ENCODE measurements at places on chromosomes 13 and 19. TPM values are rescaled to one million over a fixed set of nuclear protein-coding genes. Genes with fewer than 3 reads are reported as not detected.

- no peak for DNase-seq
Measured at GRCh38 chr13:85808811-85809210, 9.6 kb upstream of the SLITRK6 start.

- DNase-seq = no peak
Measured at GRCh38 chr13:113915012-113915763, 51.3 kb upstream of the GAS6 start.

DNA sequence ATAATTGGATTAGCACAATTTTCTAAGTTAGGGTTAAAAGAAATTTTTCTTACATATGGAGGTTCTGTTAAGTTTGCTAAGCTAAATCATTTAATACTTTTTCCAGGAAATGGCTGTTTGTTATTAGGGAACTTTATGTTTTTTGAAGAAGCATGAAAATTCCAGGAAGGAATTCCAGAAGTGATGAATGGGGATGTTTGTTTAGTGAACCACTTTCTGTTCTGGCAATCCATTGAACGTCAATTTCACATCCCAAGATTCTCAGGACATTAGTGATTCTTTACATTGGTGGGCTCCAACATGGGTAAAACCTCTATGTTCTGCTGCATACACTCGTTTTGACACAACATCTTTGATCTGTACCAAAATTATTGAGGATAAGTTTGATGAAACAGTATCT lies 534.4 kb downstream of the IRS2 start:
- no peak for DNase-seq

DNA sequence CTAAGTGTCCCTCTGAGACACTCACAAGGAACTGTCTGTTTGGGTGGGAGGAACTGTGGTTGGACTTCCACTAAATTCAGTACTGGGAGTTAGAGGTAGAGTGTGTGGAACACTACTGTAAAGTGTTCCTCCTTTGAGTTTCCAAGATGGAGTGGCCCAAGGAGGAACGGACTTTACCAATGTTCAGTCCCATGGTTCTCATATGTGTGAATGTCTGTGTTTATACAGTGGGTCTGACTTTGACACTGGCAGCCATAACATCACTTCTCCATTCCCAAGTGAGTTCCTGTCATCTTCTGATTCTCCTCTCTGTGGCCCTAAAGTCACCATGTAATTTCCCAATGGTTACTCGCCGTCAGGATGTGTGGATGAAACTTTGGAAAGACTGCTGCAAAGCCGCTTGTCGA lies 136.8 kb upstream of the SERP2 start:
- DNase-seq = no peak

DNA sequence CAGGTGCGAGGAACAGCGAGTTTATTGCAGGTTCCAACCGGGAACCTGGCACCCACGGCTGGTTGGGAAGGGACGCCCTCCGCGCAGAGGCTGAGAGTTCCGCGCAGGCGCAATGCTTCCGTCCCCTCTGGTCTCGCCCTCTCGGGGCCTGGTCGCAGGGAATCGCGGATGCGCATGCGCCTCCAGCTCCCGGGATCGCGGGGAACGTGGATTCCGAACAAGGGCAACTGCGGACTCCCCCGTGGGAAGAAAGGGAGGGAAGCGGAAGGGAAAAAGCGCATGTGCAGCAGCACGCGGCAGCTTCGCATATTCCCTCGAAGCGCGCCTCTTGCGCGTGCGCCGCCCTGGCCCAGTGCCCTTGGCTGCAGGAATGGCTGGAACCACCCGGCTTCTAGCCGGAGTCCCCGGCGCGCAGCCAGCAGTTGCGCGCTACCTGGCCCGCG lies 1.1 kb downstream of the TSSK6 start:
- no peak for DNase-seq

DNA sequence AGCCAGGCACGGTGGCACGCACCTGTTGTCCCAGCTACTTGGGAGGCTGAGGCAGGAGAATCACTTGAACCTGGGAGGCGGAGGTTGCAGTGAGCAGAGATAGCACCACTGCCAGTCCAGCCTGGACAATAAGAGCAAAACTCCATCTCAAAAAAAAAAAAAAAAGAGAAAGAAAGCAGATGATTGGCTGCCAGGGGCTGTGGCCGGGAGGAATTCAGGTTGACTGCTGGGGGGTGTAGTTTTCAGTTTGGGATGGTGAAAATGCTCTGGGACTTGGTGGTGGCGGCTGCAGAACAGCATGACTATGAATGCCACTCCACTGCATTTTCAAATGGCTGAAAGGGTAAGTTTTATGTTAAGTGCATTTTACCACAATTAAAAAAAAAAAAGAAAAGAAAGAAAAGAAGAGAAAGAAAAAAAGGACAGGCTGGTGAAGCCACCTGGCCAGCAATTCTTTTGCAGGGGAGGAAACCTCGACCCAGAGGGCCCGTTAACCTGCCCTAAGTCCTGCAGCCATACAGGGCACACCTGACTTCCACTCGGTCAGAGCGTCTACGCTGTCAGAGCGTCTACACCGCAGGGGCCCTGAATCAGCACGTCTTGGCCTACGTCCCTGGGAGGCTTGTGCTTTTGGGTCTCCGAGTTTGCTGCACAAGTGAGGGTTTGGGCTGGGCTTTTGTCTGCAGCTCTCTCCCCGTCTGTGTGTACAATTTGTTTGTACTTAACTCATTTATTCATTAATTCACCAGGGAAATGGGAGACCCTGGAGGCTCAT lies 3.6 kb downstream of the ISOC2 start:
- no peak for DNase-seq

DNA sequence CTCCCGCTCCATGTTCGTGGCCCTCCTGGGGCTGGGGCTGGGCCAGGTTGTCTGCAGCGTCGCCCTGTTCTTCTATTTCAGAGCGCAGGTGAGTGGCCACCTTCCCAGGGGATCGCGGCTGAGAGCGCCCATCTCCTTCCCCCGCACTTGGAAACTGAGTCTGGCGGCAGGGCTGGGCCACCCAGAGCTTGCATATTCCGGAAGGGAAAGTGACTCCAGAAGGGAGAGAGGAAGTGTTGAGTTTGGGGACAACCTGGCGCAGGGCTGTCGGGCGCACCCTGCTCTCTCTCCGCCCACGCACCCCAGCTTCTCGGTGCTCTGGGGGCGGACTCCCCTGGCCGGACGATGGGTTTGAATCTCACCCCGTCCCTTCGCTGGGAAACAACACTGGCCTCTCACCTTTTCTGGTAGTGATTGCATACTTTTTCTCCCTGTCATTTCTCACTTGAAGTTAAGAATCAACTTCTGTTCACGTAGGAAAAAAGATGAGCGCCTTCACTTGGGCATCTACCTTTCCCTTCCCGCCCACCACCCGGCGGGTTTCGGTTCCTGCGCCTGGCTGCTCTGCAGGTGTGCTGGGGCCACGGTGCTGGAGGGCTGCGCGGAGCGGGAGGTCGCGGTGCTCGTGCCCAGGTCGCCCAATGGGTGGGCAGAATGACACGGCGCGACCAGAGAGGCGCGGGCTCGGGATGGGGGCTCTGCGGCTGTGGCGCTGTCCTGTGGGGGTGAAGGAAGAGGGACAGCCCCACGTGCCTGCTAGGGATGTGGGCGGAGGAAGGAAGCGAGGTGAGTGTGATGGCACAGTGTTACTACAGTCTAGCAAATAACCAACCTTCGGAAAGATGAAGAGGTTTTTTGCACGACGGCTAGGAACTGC lies 721 bp downstream of the TNFSF11 start:
- DNase-seq = no peak

GRCh38 chr19:57008432-57008831 lies 111.4 kb upstream of the USP29 start:
- no peak for DNase-seq

DNA sequence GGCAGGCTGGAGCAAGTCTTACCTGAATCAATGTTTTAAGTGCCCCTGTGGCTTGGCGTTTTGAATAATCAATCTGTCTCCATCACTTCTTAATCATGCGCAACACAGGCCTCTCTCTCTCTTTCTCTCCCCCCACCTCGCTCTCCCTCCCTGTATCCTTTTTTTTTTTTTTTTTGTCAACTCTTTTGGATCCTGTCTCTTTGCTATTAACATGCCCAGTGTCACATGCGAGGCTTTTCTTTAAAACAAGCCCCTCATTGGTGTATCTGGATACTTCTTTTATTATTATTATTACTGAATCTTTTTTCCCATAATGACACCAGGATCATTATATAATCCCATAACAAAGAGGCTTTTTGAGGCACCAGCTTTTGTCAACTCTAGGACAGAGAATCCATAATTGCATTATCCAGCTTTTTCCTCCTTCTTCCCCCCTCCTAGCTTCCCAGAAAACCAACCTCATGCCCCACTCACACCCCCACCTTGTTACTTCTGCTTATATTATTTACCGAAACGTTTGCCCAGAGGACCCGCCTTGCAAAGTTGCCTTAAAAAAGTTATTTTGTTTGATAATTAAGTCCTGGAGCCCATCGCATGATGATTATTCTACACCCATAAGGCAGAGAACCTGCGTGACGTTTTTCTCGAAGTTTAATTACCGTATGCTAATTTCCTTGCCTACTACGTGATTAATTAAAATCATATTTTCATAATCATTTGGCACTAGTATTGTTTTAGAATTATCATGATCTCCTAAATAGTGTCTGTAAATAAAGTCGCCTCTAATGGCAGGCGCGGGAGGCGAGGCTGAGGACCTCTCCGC lies 148.1 kb upstream of the ZNF536 start:
- no peak for DNase-seq

GRCh38 chr13:33782631-33783030 lies 35.3 kb upstream of the RFC3 start:
- no peak for DNase-seq

DNA sequence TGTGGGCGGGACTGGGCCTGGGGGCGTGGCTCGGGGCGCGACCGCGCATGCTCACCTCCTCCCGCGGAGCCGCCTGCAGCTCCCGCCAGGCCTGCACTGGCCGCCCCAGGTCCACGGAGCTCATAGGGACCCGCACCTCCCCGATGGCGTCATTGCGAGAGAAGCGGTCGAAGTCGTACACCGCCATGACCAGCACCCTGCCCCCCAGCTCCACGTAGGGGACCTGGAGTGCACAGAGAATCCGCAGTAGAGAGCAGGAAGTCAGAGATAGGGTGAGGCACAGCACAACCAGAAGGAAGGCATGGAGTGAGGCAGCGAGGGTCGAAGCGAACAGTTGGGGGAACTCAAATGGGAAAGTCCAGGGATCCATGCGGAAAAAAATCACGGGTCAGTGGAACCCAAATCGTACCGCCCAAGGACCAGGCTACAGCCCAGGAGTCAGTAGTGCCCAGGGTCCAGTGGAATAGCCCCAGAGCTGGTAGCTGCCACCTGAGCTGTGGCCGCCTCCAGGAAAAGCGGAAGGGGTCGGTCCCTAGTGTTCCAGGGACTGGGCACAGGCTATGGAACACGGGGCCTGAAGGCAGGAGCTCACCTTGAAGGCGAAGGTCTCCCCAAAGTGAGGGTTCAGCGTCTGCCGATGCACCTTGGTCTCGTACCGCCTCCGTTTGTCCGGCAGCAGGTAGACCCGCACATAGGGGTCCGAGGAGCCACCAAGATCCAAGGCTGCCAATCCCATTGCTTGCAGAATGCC lies 4.8 kb downstream of the SYT5 start:
- DNase-seq = no peak

GRCh38 chr19:20607943-20608342 lies 42.4 kb upstream of the ZNF737 start:
- no peak for DNase-seq

- no peak for DNase-seq
Measured at GRCh38 chr13:50484472-50485113, 358.9 kb downstream of the DLEU7 start.

Gene KLK2
- total RNA-seq = not detected

Gene LILRA1
- total RNA-seq = not detected

Gene NBEA
- 2.0 TPM for total RNA-seq

Gene ZNF85
- total RNA-seq = 9.3 TPM

Gene HPN
- not detected for total RNA-seq

Gene ODAD3
- 0.14 TPM for total RNA-seq

Gene SEMA6B
- 13.9 TPM for total RNA-seq
